ENCODE measurements at places on chromosomes 1 and 21.

DNA sequence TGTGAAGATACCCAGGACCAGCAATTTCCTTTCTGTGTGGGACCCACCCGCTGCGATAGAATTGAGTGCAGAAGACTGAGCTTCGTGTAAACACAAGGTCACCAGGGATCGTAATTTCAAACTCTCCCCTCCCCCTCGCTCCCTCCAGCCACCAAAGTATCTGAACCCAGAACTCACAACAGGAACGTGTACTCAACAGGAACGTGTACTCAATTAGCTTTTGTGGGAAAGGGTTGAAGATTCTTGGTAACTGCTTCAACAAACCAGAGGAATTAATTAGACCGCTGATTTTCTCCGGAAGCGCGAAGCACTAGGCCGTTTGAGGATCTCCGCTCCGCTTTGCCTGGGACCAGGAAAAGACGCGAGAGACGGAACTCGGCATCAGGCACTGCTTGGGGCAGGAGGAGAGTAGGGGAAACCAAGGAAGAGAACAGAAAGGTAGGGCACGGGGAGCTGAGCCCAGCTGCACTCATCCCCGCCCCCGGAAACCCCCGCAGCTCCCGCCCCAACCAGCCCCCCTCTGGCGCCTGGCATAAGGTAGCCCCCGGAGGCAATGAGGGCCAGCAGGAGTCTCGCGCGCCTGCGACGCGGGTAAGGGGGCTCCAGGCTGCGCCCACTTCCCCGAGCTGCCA, 453 bp downstream of the DRAM2 start:
- peak; percentile 28 for DNase-seq

DNA sequence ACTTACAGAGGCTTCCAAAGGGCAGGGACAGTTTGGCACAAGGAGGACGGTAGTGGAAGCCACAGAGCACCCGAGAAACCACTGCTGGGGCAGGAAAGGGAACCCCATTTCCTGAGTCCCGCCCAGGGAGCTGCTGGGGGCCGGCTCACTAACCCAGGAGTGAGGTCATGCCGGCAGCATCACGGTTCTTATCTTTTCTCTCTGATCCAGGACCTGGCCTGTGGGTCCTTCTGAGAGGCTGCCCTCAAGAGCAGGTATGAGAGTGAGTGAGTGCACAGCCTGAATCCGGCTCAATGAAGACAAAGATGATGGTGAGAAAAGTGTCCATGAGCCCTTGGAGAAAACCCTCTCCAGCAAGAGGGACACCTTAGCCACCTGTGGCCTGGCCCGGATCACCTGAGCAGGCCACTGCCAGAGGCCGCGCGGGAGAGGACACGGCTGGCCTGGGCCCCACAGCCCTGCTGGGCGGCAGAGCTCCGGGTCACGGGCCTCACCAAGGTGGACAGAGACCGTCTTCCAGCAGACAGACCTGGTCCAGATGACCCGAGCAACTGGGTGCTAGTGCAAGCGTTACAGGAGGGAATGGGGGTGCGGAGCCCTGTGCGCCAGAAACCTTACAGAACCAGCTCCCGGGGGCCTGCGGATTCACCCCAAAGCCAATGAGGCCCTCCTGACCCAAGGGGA, 94.9 kb downstream of the RIPK4 start:
- DNase-seq: no peak

DNA sequence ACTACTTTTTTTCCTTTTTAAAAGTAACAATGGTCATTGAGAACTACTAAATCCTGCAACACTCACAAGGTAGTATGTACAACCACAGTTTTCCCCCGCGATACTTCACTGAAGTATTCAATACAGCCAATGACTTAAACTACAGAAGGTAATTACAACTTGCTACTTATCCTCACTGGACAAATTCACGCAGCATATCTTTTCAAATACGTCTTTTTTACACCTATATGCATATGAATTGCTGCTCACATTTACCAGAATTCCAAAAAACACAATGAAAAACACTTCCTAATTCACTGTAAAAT, 12.4 kb downstream of the NRIP1 start:
- no peak for DNase-seq

GRCh38 chr1:160219062-160219929, 14.1 kb downstream of the PEA15 start:
- DNase-seq: peak; percentile 28

DNA sequence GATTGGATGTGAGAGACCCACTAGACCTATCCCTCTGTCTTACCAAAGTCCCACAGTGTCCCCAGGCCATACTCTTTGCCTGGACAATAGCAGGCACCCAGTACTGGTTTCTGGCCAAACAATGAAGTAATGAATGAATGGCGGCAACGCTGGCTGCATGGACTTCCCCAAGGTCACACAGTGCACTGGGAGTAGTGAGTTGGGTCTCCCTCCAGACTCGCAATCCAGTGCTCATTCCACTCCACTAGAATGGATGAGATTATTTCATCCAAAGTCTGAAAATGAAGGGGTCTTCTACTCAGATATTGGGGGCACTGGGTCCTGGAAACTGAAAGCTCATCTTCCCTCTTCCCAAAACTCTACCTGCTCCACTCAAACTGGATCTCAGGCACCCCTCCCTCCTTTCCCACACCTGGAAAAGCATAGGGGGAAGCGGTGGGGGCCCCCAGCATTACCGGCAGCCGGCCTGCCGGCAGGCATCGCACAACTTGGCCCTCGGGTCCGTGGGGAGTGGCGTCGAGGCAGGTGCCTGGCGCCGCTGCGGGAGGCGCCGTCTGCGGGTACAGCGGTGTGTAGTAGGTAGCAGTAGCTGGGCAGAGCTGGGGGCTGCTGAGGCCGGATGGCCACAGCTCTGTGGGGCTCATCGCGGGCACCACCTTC, 816 bp downstream of the E2F2 start:
- DNase-seq: peak; percentile 12

- no peak for DNase-seq
Observed at GRCh38 chr1:228488818-228489674, 1.9 kb downstream of the RNF187 start.

- no peak for DNase-seq
Observed at GRCh38 chr21:40623528-40623927, 223.4 kb downstream of the DSCAM start.

- no peak for DNase-seq
Observed at GRCh38 chr1:201893431-201893830, 4.7 kb downstream of the SHISA4 start.

DNA sequence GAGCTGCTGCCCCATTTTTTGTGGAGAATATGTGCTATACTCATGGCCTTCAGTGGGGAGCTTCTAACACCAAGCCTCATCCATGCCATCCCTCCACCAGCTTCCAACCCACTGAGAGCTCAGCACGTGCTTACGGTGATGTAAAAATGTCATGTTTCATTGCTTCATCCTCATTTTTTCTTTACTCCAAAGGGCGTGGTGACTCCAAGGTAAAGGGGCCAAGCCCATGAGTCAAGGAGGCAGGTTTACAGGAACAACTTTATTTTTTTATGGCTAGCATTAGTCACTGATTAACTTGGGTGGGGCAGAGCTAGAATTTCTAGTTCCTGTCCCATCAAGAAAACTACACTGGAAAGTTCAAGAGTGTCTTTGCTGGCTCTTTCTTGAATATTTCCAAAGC, at the start of gene C1orf226:
TSS of gene C1orf226 (plus strand) at position 346 of the 400 bp plus-strand sequence. CDS start 174 bp downstream, outside the sequence.
- DNase-seq: no peak

DNA sequence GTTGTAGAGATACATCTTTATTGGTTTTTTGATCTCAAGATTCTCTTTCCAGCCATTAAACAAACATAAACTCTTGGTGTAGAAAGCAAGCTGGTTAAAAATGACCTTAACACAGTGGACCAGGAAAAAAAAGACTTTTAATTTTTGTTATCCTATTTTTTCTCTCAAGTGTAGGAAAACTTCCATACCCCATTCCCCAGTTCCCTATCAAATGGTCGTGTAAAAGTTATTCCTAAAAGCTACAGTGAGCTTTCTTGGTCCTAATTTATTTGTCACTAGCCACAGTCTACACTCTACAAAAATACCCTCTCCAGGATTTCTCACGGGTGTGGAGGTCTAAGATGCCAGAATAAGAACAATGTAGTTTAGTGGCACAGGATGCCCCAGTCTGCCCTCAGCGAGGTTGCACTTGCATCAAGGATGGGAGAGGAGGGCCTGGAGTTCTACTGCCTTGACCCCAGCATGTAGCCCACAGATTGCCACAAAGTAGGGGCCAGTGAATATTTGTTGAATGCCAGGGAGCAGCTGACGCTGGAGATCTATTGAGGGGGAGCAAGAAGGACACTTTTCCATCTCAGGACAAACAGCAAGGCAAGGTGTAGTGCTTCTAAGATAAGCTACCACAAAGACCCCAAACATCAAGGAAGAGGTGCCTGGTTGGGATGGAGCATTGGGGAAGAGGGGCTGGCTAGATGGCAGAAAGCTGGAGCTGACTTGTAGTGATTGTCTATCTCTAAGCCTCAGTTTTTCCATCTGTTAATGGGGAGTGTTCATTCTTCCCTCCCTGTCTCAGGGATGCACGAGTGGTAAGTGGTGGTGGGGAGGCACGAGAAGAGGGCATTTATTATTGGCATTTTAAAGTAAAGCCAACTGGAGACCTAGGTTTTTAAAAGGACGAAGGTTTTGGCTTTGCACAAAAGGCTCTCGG, 1.8 kb downstream of the MYCL start:
- DNase-seq: peak; percentile 91

DNA sequence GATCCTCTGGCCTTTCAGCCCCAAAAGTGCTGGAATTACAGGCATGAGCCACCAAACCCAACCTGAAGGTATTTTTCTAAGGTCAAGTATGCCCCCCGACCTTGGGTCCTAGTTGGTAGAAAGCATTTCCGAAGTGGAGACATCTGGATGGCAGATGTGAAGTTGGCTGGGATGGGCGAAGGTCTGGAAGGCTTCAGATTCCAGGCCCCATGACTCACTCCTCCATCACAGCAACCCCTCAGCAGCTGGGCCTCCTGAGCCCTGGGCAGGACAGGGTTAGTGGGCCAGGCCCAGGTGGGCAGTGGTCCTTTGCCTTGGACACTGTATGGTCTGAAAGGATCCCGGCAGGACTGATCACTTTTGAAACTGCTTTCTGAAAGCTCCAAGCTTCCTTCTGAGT, 23.3 kb downstream of the NAV1 start:
- no peak for DNase-seq

DNA sequence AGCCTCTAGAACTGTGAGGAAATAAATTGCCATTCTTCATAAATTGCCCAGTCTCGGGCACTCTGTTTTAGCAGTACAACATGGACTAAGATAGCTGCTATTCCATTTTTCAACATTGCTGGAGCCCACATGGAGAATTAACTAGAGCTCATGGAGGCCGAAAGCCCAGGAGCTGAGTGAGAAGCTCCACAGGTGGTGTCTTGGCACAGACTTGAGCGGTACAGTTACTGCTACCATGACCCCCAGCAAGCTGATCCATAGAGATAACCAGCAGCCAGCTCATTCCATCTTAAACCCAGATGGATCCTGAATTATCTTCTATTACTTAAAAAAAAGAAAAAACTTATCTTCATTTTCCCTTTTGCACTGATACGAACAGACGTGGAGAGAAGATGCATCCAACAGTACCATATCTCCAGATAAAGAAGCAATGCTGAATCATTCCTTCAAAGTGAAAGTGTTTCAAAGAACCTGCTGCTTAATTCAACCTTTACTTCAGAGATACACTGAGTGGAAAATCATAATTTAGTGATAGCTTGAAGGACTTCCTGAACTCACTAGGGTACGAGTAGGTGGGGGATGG, 115.1 kb downstream of the SETD4 start:
- DNase-seq: no peak

- DNase-seq: peak; percentile 74
Observed at GRCh38 chr1:160726498-160727315, 12.3 kb upstream of the SLAMF7 start.

- no peak for DNase-seq
Observed at GRCh38 chr1:185144233-185144632, 12.5 kb downstream of the TRMT1L start.

DNA sequence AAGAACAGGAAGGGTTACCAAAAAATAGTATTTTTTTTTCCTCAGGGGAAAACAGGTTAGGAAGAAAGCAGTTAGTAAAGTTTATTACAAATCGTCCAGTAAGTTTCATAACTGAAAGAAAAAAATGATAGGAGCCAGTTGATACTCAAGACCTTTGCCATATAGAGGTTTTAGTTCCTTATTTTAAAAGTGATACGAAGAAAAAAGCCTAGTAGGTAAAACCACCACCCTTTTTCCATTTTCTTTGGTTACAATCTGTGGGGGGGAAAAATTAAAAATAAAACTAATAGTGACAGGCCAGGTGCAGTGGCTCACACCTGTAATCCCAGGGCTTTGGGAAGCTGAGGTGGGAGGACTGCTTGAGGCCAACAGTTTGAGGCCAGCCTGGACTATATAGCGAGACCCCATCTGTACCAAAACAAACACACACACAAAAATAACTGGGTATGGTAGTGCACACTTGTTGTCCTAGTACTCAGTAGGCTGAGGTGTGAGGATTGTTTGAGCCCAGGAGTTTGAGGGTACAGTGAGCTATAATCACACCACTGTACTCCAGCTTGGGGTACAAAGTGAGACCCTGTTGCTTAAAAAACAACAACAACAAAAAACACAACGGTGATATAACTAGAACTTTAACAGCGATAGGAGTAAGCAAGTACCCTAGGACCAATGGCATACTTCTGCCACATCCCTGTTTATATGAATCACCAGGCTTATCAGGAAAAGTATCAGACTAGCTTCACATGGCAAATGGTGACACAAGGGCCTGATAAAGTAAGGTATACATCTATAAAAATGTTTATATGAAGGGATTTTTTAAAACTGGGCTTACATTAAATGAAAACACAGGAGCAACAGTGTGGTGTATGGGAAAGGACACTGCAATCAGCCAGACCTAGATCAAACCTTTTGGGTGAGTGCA, 5.4 kb downstream of the TMEM59 start:
- DNase-seq: no peak

GRCh38 chr1:11713095-11713494, 21.6 kb downstream of the DRAXIN start:
- DNase-seq: no peak

DNA sequence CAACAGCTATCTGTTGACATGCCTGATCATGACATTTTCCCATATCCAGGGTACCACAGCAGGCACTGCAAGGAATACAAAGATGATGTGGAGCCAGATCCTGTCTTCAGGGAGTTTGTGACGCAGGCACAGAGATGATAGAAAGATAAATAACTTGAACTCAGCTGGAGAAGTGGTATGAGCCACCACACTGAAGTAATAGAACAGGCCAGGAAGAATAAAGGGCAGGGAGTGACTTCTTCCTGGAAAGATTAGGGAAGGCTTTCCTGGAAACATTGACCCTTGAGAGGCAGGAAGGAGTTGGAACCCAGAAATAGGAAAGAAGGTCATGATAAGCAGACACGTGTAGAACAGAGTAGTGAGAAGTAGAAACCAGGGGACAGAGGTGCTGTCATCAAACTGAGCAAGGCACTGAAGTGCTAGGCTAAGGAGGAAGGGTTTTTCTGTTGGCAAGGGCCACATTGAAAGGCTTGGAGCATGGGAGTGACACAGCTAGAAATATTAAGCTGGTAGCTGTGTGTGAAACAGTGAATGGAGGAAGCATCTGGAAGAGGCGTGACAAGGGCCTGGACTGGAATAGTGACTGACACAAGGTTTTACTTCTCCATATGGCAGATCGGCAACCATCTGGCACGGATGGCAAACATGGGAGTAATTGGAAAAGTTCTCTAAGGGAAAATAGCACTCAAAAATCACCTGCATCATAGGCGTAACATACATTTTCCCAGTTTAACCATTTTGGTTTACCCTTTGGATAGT, 68.4 kb downstream of the AK5 start:
- DNase-seq: no peak

- DNase-seq: no peak
Observed at GRCh38 chr1:25890239-25891034, 14.9 kb upstream of the PAQR7 start.
